Right lobe of liver (tissue), 6 donors: ENCODE measurements at places on chromosomes 16 and 17. TPM values are rescaled to one million over a fixed set of nuclear protein-coding genes. Genes with fewer than 3 reads are reported as not detected.
A peak's percentile ranks its signal among the peaks of the same experiment; 100 is the strongest.

The MYOCD gene
- 0.07 TPM for total RNA-seq

The KRT28 gene
- not detected for total RNA-seq

GRCh38 chr17:80598813-80599545, 54.3 kb downstream of the RPTOR start:
- DNase-seq = no peak

DNA sequence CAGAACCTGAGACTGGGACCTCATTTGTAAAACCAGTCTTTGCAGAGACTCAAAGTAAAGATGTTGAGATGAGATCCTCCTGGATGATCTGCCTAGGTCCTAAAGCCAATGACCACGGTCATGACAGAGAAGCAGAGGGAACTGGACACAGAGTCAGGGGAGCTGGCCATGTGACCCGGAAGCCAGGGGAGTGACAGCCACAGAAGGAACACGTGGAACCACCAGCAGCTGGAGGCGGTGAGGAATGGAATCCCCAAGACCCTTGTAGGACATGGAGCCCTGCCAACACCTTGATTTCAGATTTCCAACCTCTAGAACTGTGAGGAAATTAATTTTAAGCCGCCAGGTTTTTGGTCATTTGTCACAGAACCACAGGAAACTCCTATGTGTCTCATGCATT, 37.0 kb downstream of the USP22 start:
- DNase-seq = no peak

- DNase-seq = no peak
Measured at GRCh38 chr17:2240541-2240940, 63.0 kb downstream of the SMG6 start.

DNA sequence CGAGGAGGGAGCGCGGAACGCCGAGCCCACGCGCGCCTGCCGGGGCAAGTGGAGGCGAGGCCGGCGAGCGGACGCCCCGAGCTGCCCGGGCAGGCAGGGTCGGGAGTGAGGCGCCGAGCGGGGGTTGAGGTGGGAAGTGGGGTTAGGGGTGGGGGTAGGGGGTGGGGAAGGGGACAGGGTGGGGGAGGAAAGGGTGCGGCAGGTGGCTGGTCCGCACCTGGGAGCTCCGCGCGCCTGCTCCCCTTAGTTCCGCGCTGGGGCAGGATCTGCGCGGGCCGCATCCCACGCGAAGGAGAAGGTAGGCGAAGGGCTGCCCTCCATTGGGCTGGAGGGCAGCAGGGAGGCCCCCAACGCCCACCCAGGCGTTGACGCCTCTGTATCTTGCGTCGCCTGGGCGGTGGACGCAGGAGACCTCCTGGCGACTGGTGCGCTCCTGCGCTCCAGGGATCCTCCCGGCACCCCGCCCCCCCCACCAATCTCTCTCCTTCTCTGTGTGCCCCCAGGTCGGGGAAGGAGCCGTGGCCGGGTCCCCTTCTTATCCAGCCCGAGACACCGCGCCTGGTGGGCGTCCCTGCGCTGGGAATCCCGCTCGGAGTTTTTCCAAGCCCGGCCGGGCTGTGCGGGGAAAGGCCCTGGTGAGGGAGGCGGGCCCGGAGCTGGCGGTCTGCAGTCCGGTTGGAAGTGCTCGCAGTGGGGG, 51.3 kb upstream of the AMZ2 start:
- no peak for DNase-seq

DNA sequence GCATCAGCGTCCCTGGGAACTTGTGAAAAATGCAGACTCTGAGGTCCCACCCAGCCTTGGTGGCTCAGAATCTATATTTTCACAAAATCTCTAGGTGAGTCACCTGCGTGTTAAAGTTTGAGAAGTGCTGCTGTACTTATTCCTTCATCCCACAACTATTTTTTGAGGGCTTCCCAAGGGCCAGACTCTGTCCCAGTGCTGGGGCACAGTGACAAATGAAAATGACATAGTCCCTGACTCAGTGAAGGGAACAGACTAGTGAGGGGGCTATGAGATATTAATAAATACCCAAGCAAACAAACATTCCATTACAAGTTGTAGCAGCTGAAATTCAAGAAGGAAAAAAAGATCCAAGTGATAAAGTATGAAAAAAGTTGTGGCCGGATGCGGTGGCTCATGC, 9.9 kb upstream of the EMP2 start:
- DNase-seq = no peak

DNA sequence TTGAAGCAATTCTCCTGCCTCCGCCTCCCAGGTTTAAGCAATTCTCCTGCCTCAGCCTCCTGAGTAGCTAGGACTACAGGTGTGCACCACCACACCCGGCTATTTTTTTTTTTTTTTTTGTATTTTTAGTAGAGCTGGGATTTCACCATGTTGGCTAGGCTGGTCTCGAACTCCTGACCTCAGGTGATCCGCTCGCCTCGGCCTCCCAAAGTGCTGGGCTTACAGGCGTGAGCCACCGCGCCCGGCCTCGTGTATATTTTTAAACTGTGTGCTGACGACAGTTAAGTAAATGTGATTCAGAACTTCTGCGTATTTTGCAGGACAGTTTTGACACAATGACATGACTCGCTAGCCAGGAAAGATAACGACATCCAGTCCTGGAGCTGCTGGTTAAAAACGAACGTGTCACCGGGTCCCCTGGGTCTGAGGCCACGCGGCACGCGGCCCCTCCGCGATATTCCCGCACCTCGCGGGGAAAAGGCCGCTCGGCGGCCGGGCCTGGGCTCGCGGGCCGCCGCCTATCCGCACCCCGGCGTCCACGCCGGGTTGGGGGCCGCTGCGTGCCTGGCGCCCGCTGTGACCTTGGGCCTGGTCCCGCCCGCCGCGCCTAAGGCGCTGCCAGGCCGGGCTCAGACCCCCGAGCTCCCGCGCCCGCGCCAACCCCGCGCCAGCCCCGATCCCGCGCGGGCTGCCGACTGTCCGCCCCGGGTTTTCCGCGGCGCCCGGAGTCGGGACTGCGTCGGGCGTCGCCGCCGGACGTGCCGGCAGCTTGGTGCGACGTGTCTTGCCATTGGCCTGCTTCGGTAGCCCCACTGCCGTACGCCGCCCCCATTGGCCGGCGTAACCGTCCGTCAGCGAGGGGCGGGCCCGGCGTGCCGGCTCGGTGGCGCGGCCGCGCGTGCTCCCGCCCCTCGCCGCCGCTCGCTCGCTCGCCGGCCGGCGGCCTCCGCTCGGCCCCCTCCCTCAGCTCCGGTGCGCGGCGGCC, at the start of gene FOXK2:
FOXK2 (plus strand) TSS at position 907 of the 985 bp plus-strand sequence. CDS start 157 bp downstream, outside the sequence.
- peak; percentile 95 for DNase-seq

DNA sequence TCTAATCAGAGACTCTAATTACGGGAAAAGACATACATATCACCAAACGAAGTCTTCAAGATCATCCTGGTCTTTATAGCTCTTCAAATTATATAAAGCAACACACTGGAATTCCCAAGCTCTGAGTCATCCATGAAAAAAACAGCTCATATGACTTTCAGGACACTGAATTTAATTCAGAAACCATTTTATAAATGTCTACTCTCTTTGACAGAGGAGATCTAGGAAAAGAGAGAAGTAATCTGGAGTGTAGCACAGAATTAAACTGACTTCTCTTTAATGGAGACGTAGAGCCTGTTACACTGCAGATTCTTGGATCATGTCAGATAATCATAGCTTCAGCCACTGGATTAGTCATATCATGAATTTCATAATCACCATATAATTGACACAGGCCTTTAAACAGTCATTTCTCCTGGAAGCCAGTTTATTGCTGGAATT, 86.8 kb upstream of the WSB1 start:
- DNase-seq = no peak

The RCVRN gene
- not detected for total RNA-seq

DNA sequence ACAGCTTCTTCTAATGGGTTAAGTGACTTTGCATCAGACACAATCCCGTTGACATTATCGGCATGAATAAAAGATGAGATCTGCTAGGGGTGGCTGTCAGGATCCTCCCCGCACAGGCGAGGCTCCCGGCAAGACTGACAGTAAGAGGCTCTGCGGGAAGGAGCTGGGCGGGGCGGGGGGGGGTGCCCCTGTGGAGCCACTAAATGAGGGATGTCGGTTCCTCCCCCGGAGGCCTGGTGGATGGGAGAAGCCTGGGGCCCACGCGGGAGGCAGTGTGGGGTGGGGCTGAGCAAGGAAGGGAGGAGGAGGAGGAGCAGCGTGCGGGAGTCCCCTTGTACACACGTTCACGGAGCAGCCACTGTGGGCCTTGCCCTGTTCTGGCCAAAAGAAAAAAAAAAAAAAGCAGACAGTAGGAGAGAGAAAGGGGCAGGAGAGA, 190.9 kb upstream of the GSE1 start:
- DNase-seq = peak; percentile 58

DNA sequence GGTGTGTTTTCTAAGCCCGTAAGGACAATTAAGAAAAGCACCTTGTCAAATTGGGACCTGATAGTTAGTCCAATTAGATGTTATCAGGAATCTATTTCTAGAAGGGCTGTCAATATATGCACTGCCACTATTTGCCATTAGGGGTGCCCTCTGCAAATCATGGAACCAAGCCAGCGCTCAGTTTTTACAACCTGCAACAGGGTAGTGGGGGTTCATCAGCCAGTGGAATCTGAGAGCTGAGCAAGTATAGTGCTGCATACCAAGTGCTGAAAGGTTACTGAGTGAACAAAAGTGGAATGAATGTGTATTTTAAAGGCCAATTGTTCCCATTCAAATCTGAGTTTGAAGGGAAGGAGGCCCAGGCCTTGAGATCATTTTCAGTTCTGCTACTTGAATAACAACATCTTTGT, 10.4 kb downstream of the PRR11 start:
- no peak for DNase-seq

DNA sequence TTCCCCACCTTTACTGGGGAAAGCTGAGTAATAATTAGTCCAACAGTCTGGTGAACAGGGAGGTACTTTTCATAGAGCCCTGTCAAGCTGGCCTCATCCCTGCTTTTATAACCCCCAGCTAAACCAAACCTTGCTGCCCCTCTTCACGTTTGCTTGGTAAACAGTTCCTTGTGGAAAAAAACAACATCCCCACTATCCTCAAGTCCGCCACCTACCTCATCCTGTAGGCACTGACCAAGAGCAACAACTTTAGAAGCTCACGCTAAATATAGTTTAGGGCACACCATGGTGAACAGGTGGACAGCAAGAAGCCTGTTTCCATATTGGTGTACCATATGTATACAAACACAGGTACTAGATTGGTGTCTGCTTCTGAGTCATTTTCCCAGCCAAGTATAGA, 16.5 kb downstream of the NFE2L1 start:
- no peak for DNase-seq
